ENCODE measurements at places on chromosomes 2 and 18.

DNA sequence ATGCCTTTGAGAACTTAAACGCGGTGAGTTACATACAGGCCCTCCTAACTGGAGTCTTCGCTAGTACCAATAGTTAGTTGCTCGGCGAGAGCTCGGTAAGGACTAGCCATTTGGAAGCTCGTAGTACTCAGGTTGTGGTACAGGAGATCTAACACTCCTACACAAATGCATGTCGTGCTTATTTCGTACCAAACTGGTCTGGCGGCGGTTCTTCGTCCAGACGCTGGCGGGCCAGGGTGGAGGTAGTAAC, 346 bp upstream of the VRK2 start:
- no peak for DNase-seq

DNA sequence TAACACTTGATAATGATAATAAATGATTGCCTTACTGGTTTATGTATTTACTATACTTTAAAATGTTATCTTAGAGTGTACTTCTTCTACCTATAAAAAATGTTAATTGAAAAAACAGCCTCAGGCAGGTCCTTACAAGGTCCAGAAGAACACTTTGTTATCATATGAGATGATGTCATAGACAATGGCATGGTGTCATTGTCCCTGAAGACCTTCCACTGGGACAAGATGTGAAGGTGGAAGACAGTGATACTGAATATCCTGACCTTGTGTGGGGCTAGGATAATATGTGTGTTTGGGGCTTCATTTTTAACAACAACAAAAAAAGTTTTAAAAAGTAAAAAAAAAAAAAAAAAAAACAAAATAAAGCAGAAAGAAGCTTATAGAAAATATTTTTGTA, 342.2 kb upstream of the KYNU start:
- no peak for DNase-seq

DNA sequence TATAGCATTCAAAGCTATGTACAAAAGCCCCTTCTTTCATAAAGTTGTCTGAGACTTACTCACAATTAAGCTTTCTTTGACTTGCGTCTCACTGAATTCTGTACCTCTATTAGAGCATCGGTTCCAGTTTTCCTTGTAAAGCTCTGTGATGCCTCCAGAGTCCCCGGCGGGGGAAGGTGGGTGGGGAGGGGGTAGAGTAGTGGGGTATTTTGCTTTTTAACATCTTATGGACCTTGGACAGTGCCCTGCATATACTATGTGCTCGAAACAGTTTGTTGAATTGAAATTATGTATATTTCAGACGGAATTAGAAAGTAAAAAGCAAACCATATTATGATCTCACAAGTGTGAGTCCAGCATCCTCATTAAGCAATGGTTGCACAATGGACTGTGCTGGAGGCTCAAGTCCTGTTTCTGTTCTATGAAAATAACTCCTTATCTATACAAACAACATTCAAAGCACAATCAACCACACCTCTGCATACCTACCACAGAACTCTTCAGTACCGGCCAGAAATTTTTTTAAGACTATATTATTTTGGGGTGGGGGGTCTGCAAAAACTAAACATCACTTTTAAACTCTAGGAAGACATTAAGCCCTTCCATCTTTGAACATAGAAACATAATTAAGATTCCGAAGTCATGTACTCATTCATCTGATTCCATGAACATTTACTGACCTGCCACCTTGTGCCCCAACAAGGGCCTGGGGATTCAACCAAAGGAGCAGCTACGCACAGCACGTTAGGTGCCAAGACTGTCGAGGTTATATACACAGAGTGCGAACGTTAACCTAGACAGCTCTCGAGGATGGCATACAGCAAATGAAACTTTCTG, 908 bp downstream of the STAT1 start:
- DNase-seq, result peak; percentile 21

DNA sequence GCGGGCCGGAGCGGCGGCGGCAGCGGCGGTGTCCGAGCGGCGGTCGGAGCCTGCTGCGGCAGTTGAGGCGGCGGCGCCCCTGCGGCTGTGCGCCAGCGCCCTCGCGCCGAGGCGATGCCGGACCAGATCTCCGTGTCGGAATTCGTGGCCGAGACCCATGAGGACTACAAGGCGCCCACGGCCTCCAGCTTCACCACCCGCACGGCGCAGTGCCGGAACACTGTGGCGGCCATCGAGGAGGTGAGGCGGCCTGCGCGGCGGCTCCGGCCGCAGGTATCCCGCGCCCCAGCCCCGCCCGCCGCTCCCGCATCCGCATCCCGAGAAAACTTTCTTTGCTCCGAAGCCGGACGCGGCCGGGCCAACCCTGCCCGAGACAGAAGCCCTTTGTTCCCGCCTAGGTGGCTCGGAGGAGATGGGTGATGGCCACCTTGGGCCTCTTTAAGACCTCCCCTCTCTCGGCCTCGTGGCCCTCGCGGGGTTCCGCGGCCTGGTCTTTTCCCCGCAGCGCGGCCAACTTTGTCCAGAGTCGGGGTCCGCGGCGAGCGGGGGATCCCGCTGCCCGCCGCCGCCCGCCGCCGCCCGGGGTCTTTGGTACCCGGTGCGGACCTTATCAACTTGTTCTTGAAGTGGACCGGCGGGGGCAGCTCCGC, 504 bp downstream of the ASAP2 start:
- DNase-seq, result peak; percentile 62

DNA sequence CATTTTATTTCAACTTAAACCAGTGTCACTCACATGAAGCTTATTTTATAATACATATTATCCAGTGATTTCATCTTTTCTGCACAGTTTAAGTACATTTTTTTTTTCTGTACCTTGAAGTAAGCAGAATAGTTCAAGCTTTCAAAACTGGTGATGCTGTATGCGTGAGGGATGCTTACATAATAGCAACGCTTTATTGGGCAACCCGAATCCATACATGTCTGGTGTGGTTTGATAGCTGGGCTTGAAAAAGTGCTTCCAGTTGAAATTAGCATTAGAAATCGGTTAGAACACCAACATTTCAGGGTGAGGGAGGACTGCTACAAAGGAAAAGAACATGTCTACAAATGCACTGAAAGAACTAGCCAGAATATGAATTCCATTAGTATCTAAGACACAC, 117.4 kb downstream of the MBP start:
- DNase-seq, result no peak

DNA sequence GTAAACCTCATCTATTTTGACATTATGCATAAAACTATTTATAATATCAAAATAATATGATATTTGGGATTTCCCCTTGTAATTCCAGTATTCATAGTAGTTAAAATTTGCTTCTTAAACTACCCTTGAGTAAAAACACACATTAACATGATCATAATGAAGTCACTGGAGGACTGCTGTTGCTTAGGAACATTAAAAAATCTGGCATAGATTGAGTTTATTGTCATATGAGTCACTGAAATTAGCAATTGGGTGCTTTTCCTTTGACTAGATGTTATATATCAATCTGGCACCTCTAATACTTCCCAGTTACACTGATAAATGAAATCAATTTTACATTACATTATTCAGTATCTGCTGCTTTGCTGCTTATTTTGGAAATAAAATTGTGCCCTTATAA, 57.0 kb upstream of the ZC3H15 start:
- no peak for DNase-seq

GRCh38 chr2:159285433-159285832, 1.1 kb downstream of the WDSUB1 start:
- DNase-seq, result no peak

DNA sequence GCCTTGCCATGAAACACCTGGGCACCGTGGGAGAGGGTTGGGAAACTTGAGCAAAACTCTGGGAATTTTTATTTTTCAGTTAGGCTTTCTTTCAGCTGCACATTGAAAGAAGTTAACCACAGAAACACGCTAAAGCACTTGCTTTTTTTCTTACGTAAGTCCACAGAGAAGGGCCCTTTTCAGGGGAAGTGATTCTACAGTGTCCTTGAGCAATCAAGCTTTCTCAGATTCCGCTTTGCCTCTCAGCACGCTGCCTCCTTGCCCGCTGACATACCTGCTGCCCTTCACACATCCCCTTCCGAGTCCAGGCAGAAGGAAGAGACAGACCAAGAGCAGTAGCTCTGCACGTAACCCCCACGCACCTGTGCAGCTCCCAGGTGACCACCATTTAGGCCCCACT, 135.5 kb upstream of the MYT1L start:
- DNase-seq, result no peak

- DNase-seq, result peak; percentile 74
These were observed 13.3 kb downstream of the MRPL44 start for GRCh38 chr2:223970343-223971128.

DNA sequence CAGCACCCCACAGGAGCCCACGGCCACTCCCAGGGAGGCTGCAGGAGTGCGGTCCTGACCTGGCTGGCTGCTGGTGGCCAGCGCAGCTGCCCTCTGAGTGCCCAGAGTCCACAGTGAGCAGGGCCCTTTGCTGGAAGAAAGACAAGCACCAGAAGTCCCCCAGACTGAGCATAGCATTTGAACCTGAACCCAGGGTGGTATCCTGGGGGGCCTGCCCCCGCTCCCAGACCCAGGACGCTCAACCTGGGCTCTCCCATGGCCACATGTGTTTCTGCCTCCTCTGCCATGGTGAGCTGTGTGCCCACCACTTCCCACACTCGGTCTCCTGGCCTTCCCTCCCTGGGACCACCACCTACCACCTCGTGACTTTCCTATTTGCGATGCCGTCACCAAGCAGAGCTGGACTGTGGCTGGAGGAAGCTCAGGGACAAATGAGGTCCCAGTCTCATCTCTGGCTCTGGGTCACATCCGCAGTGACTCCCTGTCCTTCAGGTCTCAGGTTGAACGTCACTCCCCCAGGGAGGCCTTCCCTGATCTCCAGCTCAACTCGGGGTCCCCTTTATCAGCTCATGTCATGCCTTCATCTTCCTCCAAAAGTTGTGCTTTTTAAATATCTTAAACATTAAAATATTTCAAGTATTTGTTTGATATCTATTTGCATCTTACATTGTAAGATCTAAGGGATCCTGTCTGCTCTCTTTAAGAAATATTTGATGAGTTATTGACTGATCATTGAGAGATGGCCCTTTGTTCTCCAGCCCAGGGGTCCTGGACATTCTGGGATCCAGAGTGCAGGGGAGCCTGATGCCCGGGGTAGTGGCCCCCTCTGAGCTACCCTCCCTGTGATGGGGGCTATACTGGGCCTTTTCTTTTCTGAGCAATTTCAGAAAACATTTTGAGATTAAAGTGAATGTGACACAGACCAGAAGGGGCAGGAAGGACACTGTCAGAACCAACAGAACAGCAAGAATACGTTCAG, 16.4 kb upstream of the GPR55 start:
- DNase-seq, result no peak

GRCh38 chr2:128004509-128004908, 23.4 kb downstream of the SAP130 start:
- DNase-seq, result no peak

DNA sequence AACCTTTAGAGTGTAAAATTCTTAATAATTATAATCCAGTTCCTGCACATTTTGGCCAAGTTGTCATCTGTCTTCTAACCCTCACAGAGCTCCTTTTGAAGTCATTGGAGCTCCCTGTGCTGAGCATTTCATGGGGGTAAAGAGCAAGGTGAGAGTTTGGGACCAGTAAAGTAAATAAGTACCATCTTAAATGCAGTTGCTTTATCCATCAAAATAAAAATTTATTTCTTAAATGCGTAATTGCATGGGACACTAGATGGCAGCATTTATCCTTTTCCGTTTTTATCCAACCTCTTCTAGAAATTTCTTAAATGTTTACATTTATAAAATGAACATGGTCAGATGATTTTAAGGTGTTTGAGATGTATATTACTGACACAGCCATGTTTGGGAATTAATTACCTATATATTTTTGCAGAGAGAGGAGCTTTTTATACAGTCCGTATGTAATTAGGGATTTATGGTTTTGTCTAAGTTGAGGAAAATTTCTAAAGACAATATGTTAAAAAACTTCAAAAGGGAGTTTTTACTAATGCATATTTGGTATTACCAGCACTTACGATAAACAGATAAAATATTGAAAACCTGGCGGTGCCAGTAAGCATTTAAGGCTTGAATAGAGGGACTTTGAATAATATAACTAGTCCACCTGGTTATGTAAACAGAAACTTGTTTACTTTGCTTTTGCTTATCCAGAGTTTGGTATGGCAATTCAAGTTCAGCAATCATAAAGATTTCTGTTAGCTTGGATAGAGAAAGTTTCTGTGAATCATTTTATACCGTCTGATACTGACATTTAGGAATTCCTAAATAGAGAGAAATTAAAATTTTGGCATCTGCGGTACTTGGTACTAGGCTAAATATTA, 54.5 kb downstream of the ACSL3 start:
- no peak for DNase-seq

- DNase-seq, result no peak
These were observed 234.0 kb downstream of the KLHL29 start for GRCh38 chr2:23618794-23619530.

- no peak for DNase-seq
These were observed 552.8 kb upstream of the KLHL29 start for GRCh38 chr2:22832196-22832595.

GRCh38 chr2:221153226-221153625, 418.9 kb downstream of the EPHA4 start:
- DNase-seq, result no peak

GRCh38 chr2:200797242-200797770, 14.4 kb upstream of the BZW1 start:
- DNase-seq, result no peak

GRCh38 chr2:60474301-60474700, 79.2 kb downstream of the BCL11A start:
- no peak for DNase-seq

- DNase-seq, result no peak
These were observed 72.5 kb downstream of the ACOXL start for GRCh38 chr2:110804915-110805314.

DNA sequence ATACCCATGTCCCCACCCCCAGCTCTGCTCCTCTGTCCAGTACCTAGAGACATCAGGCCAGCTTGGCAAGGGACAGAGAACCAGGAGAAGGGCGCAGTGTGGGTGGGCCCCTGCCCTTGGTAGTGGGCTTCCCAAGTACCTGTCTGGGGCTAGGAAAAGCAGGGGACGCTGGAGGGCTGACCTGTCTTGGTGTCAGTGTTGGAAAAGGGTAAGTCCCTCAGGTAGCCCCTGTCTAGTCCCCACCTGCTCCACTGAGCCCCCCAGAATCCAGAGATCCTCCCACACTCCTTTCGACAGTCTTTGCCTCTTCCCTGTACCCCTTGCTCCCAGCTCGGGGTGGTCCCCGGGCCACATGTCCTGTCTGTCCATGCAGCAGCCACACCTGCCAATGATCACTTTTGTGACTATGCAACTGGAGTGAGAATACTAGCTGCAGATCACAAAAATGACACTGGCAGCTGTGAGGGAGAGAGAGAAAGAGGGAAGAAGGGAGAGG, 14.6 kb downstream of the DNAJB2 start:
- DNase-seq, result no peak

Data from NCI-H82 (cell line).